ENCODE measurements at places on chromosomes 7 and 10.

- DNase-seq = no peak
Measured at GRCh38 chr7:126228356-126229061, 1024.2 kb downstream of the GRM8 start.

DNA sequence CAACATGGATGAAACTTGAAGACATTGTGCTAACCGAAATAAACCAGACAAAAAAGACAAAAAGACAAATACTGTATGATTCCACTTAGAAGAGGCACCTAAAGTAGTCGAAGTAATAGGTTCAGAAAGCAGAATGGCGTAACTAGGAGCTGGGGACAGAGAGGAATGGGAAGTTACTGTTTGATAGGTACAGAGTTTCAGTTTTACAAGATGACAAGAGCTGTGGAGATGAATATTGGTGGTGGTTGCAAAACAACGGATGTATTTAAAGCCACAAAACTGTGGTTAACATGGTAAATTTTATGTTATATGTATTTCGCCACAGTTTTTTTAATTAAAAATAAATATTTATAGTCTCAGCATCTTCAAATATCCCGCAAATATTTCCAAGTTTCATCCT, 64.1 kb upstream of the DIP2C start:
- DNase-seq = no peak

DNA sequence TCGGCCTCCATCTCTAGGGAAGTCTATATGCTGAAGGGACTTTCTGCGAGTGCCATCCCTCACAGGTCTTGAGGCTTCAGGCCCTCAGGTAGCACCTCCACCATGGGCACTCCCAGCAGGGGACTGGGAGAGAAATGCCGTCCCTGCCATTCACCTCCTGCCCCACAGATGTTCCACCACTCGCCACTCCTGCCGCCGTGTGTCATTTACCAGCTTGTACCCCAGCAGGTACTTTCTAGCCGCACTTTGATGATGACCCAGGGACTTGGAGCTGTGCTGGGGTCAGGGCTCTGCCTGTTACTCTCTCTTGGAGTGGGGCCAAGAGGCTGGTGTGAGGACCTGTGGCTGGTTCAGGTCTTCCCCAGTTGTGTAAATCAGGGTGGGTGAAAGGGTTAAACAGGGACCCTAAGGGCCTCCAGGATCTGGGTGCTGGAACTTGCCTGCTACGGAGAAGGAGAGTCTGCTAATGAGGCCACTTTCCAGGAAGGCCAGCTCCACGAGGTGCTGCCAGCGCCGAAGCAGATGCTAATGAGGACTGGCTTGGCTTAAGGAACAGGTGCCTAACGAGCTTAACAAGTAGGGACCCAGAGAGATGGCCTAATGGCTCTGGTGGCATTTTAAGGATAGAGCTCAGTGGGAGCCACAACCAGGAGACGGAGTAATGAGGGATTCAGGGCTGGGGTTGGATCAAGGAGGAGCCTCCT, 32.4 kb downstream of the CRHR2 start:
- no peak for DNase-seq

- DNase-seq = no peak
Measured at GRCh38 chr10:122295451-122295809, 24.3 kb downstream of the BTBD16 start.

DNA sequence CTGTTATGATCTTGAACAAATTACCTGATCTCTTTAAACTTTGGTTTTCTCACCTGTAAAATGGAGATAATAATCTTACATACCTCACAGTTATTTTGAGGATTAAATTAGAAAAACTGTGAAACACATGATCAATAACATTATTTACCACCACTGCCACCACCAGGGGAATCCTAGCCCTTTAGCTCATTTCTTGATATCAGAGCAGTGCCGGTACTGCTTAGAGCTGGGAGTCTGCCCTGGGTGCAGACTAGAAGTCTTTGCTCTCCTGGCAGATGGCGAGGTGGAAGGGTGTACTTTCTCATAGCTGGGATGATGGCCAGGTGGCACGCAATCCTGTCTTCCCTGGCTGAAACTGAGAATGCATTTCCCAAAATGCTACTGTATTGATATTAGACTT, 12.7 kb upstream of the EFCAB10 start:
- no peak for DNase-seq

DNA sequence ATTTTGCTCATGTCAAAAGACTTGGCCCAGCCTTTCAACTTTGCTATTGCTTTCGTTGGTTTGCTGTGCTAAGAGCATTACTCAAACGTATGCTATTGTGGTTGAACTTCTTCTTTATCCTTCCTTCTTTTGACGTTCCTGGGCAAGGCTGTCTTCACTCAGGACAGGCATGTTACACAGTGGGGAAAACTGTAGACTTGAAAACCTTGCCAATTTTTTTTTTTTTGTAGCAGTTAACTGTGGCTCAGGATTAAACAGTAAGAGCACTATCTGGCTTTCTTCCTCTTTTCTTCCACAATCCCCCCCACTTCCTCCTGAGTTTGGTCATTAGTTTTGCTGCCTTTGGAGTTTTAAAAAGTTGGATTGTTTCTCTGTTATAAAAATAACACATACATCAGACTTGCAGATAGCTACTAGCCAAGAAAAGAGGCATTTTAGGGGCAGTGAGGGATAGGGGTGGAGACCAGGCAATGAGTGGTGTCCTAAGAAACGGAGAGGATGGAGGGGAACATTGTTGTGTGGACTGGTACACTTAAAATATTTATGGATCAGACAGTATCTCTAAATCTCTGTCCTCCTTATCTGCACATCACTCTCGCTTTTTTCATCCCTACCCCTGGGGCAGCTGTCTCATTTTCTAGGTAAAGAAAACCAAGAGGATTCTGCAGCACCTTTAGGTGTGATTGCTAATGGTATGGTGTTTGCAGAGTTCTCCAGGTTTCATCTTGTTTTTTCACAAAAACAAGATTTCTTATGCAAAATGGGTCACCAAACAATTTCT, 181.7 kb downstream of the LRMDA start:
- DNase-seq = peak; percentile 1

DNA sequence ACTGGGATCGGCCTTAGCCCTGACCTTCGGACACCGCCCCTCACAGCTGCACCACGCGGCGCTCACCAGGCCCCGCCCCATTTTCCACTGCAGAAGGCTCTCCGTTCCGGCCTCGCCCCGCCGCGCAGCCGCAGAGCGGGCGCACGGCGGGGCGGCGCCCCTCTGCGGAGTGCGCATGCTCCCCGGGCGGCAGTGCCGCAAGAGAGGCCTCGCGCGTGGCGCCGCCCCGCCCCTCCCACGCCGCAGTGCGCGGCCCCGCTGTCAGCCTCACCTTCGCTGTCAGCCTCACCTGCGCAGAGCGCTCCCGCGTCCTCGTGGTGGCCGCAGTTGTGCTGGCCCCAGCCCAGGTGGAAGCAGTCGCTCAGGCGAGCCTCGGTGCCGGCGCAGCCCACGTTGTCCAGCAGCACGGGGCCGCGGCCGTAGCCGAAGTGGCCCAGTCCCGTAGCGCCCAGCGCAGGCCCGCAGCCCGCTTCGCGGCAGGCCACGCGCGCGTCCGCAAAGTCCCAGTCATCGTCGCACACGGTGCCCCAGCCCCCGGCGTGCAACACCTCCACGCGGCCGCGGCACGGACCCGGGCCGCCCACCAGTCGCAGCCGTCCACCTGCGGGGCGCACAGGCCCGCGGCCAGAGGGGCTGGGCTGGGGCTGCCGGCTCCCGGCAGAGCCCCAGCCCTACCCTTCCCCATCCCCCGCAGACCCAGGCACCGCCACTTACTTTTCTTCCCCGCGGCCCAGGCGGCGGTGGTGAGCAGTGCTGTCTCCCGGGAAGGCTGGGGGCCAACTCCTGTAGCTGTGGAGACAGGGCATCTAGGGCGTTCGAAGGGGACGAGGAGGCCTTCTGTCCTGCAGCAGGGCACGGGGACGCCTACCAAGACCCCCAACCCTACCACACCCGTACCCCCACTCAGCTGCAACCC, 16.1 kb downstream of the SSC4D start:
- DNase-seq = peak; percentile 84

DNA sequence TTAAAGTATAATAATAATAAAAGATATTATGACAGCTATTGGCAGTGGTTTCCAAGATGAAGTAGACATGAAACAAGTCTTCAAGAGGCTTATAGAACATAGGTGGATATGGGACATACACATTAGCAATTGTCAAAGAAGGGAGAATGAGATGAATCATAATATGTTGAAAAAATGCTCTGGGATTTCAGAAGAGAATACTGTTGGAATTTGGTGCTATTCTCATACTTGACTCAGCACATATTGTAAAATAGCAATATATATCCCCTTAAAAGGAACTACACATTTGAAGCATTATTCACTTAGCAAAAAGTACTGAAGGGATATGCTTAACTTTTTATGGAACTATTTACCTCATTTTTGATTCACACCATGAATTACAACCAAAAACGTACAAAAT, 577.2 kb upstream of the PCDH15 start:
- no peak for DNase-seq

DNA sequence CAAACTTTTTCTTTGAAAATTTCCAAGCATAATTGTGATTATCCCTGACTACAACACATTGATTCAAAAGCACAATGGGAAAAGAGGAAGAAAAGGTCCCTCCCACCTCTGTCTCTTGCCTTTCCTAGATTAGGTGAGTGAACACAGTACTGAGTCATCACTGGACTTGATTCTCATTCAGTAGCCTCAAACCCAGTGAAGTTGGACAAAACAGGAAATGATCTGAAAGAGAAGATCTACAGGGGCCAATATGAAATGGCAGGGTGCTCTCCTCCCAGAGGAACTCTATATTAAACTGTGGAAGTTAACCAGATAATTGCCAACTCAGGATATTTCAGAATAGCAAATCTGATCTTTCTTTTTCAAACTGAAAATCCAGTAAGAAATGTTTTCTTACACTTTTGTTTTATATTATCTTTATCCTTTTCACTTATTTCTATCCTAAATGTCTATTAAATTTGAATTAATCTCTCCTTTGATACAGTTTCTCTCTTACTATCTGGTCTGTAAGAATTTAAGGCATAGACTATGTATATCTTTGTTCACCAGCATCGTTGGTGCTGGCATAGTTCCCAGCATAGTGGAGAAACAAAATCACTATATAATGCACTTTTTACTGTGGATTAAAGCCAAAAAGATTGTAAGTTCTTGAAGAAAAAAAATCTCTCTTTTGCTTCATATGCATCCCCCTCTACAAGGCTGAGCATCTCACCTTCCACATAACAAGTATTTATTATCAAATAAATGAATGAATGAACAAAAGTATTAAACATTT, 41.4 kb upstream of the IKZF1 start:
- DNase-seq = no peak

- DNase-seq = peak; percentile 97
Measured at GRCh38 chr7:99142727-99143520, 984 bp downstream of the SMURF1 start.

- no peak for DNase-seq
Measured at GRCh38 chr10:92830478-92831389, 17.6 kb upstream of the EXOC6 start.

- DNase-seq = no peak
Measured at GRCh38 chr7:156032973-156033372, 220.7 kb upstream of the SHH start.

DNA sequence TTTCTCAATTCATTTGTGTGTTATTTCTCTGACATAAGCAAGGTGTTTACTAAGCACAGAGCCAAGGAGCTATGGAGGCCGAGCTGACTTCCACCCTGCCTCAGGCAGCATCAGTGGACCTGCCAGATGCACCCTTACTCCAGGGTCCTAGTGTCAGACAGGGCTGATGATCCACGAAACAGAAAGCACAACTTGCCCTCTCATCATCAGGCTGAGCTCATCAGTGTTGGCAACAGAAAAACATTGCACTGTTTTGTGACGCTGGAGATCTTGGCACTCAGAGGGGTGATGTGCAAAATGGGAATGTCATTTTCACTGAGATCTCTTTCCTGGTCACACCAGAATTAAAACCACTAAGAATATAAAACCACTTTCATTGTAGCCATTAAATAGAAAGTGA, 201.8 kb downstream of the GLI3 start:
- DNase-seq = no peak

DNA sequence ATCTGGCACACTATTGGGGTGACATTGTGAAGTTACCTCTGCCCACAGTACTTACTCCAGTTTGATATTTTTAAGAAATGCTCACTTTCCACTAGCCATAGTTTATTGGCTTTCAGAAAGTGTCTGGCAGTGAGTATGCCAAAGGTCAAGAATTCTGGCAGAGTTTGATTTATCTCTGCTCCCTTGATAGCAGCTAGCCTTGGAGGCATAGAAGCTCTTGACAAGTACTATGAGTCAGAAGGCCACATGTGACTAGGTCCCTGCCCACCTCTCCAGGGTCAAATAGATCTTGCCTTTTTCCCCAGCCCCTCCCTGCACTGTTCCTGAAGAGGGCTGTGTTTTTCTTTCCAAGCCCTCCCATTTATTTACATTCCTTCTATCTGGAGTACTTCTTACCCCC, 202.2 kb downstream of the AUTS2 start:
- peak; percentile 18 for DNase-seq

DNA sequence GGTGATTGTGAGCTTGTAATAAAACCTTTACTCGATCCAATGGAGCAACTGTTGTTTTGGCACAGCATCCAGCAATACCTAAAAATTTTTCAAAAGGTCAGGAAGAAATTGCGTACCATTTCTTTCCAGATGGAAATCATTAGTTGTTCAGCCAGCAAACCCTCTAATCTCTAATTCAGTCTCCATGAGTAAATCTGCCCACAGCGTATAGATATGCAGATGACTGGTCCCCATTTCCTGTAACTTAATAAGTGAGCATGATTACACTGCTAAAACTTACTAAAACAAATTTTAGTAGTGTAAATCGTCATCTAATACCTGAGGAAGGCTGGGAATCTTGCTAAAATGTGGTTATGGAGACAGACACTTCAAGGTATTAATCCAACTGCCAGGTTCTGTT, 10.6 kb downstream of the SLC25A16 start:
- DNase-seq = peak; percentile 28

DNA sequence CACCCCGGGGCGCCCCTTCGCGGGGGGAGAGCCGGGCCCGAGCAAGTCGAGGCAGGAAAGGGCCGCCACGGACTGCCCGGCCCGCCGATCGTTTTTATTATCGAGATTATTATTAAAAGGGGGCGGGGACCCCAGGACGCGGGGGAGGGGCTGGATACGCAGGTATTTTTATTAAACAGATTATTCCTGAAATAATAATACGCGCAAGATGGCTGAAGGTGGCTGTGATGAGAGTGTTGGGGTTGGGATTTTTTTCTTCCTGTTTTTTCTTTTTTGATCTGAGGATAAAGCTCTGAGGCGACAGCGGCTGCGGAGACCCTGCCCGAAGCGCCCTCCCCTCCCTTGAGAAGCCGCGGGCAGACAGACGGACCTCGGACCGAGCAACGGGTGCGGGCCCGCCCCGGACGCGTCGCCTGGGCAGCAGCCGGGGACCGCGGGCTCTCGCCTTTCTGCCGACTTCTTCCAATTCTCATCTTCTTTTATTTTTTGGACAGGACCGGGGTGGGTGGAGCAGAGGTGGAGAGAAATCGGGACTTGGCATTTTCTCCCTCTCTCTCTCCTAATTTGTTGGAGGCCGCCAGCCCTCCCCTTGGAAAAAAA, 1.4 kb upstream of the TRIM8 start:
- peak; percentile 60 for DNase-seq

GRCh38 chr10:72483471-72483870, 128.8 kb upstream of the DNAJB12 start:
- DNase-seq = peak; percentile 39

- DNase-seq = no peak
Measured at GRCh38 chr7:35253710-35254495, at the start of gene TBX20. TBX20 (minus strand) TSS chr7:35254100; CDS start chr7:35253620, 480 bp downstream.

Data from choroid plexus epithelial cell (primary cell).